ENCODE measurements at places on chromosomes 2 and 18. TPM values are rescaled to one million over a fixed set of nuclear protein-coding genes. Genes with fewer than 3 reads are reported as not detected.
A peak's percentile ranks its signal among the peaks of the same experiment; 100 is the strongest.

The DSEL gene
- 0.48 TPM for total RNA-seq

- no peak for ATAC-seq
Measured at GRCh38 chr2:17652681-17653394, 100.8 kb downstream of the SMC6 start.

The CDK15 gene
- 0.12 TPM for total RNA-seq

The CLHC1 gene
- total RNA-seq = 5.3 TPM

- ATAC-seq = no peak
Measured at GRCh38 chr2:218430721-218431120, 11.8 kb downstream of the VIL1 start.

DNA sequence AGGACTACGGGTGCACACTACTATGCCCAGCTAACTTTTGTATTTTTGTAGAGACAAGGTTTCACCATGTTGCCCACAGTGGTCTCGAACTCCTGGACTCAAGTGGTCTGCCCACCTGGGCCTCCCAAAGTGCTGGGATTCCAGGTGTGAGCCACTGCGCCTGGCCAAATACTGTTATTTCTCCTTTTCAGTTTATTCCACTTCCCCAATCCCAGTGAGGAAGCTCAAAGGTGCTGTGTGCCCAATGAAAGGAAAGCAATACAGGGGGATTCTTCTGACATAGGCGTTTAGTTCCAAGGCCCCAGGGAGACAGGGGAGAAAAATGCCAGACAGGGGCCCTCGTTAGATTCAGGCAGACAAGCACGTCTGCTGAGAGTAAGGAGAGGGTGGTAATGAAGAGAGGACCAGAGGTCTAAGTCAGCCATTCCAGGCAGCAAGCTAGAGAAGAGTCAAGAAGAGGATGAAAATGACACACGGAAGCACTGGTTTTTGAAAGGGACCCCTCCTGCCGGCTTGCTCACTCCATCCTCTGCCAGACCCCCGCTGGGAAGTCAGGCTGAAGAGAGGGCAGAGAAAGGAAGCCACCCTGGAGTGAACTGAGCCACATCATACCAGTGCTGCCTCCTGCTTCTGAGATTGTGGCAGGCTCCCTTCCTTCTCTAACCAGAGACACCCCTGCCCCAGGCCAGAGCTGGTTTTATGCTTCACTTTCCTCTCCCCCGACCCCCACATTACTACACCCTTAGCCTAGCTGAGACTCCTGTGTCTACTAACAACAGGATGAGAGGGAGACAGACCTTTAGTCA lies 6.7 kb downstream of the INO80C start:
- ATAC-seq = peak; percentile 20

- ATAC-seq = no peak
Measured at GRCh38 chr2:65878011-65878340, 445.6 kb upstream of the SPRED2 start.

The EEF1B2 gene
- total RNA-seq = 732 TPM

The ZBTB14 gene
- total RNA-seq = 7.1 TPM

DNA sequence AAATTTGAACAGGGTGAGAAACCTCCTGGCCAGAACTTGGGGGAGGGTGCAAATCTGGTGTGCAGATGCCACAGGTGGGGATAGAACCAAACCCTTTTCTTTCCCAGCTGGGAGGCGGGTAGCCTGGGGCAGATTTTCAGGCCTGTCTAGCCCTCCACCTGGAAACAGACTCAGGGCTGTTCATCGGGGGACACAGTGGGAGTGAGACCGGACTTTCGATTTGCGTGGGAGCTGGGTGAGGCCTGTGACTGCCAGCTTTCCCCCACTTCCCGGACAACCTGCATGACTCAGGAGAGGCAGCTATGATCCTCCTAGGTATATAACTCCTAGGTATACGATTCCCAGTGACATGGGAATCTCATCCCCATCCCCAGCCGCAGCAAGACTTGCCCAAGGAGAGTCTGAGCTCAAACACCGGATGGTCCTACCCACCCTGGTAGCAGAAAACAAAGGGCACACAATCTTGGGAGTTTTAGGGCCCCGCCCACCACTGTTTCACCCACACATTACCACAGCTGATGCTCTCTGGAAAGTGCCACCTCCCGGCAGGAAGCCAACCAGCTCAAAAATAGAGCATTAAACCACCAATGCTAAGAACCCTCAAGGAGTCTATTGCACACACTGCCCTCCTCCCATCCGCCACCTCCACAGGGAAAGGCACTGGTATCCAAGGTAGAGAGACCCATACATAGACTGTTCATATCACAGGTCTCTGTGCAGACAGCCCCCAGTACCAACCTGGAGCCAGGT lies 92.5 kb downstream of the BARD1 start:
- ATAC-seq = no peak

DNA sequence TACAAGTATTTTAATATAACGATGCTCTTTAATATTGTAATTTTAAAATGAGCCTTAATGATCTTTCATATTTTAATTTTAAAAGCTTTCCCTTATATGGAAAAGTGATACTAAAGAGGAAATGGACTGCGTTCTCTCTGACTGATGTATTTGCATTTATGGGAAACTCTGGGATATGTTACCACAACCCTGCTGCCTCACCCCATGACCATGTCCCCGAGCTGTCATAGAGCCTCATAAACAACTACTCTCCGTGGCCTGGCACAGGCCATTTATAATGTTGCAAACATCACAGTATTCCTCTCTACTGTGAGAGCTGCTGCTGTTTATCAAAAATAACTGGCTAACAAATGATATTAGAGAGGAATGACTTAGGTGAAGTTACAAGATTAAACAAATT lies 75.8 kb upstream of the SEC11C start:
- no peak for ATAC-seq

- no peak for ATAC-seq
Measured at GRCh38 chr2:112996635-112997034, 8.6 kb upstream of the IL36A start.

GRCh38 chr2:151823651-151824050 lies 4.6 kb downstream of the ARL5A start:
- ATAC-seq = no peak

The CKAP2L gene
- total RNA-seq = 14.0 TPM

The CDH20 gene
- not detected for total RNA-seq

DNA sequence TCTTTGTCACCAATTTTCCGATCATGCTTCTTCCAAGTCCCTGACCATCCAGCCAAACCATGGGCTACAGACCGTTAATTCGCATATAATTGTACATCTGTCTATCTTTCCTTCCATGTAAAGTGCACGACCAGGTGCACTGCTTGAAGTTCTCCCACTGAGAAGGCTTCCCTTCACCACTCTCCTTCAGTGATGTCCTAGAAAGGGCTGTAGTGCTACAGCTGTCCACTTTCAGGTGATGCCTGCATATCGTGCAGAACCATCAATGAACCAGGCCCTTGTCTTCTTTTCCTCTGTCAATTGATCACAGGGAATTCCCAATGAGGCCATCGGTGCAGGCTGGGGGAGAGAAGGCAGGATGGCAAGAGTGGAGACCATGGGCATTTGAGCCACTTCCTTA lies 148.9 kb downstream of the TMEM182 start:
- ATAC-seq = no peak

- ATAC-seq = no peak
Measured at GRCh38 chr18:30149585-30149984, 893.0 kb downstream of the DSC3 start.

GRCh38 chr2:181954538-181954883 lies 31.1 kb upstream of the PPP1R1C start:
- no peak for ATAC-seq

The SLC9A4 gene
- total RNA-seq = 0.08 TPM

The AQP4 gene
- total RNA-seq = 0.08 TPM

The MLPH gene
- total RNA-seq = 5.3 TPM

The CD28 gene
- 0.28 TPM for total RNA-seq

The PLCD4 gene
- total RNA-seq = 5.7 TPM

GRCh38 chr2:148161909-148162435 lies 141.1 kb downstream of the MBD5 start:
- no peak for ATAC-seq

- no peak for ATAC-seq
Measured at GRCh38 chr2:220985561-220985960, 586.5 kb downstream of the EPHA4 start.

DNA sequence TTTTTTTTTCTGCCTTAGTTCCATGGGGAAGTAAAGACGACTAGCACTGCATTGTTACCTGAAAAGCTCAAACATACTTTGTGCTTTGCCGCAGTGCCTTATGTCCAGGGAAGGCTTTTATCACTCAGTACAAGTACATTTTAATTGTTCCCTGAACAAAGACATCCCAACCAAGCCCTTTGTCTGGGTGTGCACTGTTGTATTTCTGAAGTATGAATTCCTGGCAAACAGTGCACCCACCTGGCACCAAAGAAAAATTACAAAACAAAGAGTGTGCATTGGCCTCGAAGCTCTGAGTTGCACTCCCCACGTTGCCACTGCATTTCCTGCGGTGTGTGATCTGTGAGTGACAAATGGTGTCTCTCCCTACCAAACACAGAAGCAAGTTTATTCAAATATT lies 858.5 kb upstream of the PIK3C3 start:
- no peak for ATAC-seq

- ATAC-seq = no peak
Measured at GRCh38 chr18:56481751-56482150, 156.6 kb downstream of the TXNL1 start.

GRCh38 chr2:212549463-212549862 lies 10.9 kb upstream of the ERBB4 start:
- no peak for ATAC-seq

The NOTO gene
- not detected for total RNA-seq

DNA sequence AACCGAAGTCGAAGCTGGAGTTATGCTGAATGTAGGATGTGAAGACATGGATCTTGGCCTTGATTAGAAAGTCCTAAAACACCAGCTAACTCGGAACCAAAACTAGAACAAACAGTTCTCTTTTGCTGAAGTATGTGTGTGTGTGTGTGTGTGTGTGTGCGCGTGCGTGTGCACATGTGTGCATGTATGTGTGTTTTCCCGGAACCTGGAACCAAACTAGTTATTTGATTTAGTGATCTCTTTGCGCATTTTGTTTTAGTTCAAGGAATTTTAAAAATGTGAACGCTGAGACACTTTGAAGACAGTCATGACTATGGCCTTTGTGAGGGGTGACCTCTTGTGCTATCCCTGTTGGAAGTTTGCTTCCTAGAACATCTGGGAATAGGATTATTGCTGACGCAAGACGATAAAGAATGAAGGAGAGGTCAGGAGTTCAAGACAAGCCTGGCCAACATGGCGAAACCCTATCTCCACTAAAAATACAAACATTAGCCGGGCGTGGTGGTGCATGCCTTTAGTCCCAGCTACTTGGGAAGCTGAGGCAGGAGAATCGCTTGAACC lies 23.8 kb downstream of the FHL2 start:
- ATAC-seq = no peak

DNA sequence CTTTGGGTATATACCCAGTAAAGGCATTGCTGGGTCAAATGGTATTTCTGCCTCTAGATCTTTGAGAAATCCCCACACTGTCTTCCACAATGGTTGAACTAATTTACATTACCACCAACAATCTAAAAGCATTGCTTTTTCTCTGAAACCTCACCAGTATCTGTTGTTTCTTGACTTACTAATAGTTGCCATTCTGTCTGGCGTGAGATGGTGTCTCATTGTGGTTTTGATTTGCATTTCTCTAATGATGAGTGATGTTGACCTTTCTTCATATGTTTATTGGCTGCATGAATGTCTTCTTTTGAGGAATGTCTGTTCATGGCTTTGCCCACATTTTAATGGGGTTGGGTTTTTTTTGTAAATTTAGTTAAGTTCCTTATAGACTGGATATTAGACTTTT lies 382.6 kb upstream of the ZNF804A start:
- ATAC-seq = no peak

- no peak for ATAC-seq
Measured at GRCh38 chr2:13481201-13481600, 764.5 kb downstream of the TRIB2 start.

GRCh38 chr18:45335282-45336043 lies 279.8 kb upstream of the SLC14A2 start:
- ATAC-seq = peak; percentile 81

DNA sequence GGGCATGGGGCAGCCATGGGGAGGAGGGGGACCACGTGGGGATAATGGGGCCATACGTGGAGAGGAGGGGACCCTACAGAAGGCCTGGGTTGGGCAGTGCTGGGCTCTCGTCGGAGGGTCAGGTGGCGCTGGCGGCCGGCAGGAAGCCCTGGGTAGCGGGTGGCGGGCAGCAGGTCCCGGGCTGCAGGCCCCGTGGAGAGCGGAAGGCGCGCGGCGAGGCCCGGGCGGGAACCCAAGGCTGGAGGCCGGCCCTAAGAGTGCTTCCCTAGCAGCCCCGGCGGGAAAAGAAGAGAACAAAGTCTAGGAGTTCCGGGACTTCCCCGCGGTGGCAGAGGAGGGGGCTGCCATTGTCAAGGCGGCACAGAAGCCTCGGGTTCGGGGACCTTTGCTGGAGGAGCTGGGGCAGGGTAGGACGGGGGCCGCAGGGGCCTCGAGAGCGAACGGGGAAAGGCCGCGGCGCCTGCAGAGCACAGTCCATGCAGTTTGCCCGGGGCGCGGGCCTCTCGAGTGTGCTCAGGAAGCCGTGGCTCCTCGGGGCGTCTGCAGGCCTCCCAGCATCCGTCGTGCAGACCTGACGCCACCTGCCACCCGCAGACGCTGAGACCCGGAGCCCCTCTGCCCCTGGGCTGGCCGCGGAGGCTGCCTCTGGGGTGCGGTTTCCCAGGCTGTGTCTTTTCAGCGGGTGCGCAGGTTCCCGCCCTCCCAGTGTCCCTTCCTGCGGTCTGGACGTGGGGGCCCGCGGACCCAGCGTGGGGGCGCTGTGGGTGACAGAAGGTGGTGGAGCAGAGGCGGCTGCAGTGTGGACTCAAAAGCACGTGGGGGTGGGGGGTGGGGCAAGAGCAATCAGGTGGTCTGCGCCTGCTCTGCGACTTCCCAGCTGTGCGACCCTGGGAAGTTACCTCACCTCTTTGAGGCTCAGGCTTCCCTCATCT lies 19.4 kb upstream of the NCL start:
- ATAC-seq = peak; percentile 53

- no peak for ATAC-seq
Measured at GRCh38 chr2:224033601-224034000, 5.5 kb downstream of the SERPINE2 start.

GRCh38 chr2:223439786-223440185 lies 162.4 kb downstream of the SCG2 start:
- ATAC-seq = no peak

The CAPN14 gene
- 191 TPM for total RNA-seq

- ATAC-seq = no peak
Measured at GRCh38 chr18:48962252-48962993, 11.7 kb upstream of the SMAD7 start.

DNA sequence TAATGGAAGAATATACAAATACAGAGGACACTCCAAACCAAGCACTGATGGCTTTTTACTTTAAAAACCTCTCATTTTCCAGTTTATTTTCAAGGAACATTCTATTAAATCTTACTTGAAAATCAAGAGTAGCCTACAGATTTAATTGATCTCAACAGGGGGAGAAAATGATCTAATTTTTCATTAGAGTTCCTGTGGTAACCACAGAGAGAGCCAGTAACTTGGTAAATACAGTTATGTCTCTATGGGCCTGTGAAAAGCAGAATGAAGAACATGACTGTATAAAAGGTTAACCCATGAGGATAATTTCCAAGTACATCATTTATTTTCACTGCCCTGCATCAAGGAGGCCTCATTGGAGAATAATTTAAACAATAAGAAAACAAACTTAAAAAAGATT lies 39.8 kb upstream of the ITPRID2 start:
- ATAC-seq = no peak

GRCh38 chr2:193690572-193690971 lies 1495.8 kb upstream of the TMEFF2 start:
- no peak for ATAC-seq

The KANSL1L gene
- total RNA-seq = 6.4 TPM

The OR6B3 gene
- total RNA-seq = not detected

GRCh38 chr18:3340015-3340681 lies 78.2 kb downstream of the MYL12B start:
- ATAC-seq = no peak

The PPM1B gene
- total RNA-seq = 20.0 TPM

The DNER gene
- total RNA-seq = 0.60 TPM
